Suppressor macrophage treated with lipopolysaccharide for 1 hour (primary cell): ENCODE measurements at places on chromosomes 7 and 10.

DNA sequence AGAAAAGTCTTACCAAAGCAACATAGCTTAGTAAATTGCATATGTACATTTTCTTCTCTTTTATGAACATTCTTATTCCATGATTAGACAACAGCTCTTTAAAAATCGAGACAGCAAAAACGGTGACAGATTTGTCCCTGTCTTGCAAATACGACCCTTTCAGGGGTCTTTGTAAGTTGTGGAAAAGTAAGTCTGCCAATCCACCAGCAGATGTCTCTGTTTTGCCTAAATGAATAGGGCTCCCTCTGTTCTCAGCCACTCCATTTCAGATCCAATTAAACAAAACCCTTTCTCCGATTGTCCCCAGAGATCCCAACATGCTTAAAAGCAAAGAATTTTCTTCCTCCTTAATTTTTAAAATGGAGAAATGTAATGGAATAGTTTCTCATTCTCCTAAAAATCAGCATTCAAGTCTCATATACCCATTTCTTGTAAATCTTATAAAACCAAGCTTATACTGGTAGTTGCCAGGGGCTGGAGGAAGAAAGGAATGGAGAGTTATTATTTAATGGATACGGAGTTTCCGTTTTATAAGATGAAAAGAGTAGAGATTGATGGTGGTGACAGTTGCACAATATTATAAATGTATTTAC lies 61.0 kb upstream of the NFE2L3 start:
- DNase-seq: peak; percentile 72

GRCh38 chr7:30450983-30451497 lies 27.5 kb downstream of the NOD1 start:
- no peak for DNase-seq

GRCh38 chr7:140679186-140679585 lies 6.4 kb downstream of the ADCK2 start:
- no peak for DNase-seq

- DNase-seq: no peak
Measured at GRCh38 chr7:90777041-90777440, 180.9 kb downstream of the CDK14 start.

DNA sequence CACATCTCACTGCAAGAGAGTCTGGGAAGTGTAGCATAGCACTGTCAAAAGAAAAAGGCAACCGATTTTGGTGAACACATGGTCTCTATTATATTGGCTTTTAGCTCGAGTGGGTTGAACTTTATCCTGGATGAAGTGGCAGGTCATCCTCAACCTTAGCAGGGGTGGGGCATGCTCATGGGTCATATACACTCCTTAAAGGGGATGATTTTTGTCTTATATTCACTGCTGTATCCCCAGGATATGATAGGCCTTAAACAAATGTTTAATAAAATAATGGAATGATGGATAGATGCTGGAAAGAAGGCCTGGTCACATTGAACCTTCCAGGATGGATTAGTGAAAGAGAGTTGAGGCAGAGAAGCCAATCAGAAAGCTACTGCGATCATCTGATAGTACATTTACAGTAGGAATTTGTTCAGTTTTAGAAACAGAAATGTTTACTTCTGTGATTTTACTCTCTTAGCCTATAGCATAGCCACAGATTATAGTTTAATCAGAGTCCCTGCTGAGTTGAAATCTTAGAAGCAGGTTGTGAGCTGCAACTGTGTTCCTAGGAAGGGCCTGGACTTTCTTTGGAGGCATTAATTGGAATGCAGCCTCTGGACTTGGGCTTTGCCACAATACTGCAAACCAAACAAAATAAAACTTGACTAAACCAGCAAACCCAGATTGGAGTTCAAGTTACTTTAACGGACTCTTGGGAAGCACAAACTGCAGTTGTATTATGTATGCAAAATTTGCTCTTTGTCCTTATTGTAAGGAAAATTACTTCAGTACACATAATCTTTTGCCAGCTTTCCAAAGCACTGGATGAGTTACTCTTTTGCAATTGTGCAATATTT lies 138.3 kb downstream of the BMPER start:
- DNase-seq: no peak

GRCh38 chr10:130023454-130024230 lies 59.6 kb upstream of the EBF3 start:
- DNase-seq: no peak
